ENCODE measurements at places on chromosomes 2 and 18.

DNA sequence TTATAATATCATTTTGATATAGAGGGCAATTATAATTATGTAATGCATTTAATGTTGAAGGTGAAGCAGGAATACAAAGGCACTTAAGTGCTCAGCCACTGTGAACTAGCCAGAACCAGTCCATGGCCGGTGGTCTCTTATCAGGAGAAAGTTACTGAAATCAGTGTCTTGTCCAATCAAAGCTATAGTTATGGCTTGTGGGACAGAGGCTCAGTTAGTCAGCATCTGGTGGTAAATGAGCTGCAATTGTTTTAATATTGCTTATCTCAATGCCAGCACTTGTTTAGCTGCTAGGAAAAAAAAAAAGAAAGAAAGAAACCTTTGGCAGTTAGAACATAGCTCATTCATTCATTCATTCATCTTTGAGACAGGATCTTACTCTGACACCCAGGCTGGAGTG is 3.8 kb upstream of the ALS2 start:
- no peak for DNase-seq

- no peak for DNase-seq
These were observed 34.9 kb upstream of the CCNT2 start for GRCh38 chr2:134883552-134884293.

DNA sequence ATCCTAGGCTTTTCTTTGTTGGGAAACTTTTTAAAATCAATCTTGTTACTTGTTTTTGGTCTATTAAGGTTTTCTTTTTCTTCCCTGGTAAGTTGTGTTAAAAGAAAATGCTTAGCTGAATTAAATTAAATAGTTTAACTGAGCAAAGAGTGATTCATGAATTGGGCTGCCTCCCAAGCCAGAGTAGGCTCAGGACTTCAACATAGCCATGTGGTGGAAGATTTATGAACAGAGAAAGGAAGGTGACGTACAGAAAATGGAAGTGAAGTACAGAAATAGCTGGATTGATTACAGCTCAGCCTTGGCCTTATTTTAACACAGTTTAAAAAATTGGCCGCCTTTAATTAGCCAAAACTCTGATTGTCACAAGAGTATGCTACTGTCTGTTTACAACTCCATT is 27.9 kb upstream of the GALNT5 start:
- no peak for DNase-seq

- DNase-seq, result no peak
These were observed 81.9 kb upstream of the TMEM178A start for GRCh38 chr2:39583781-39584180.

GRCh38 chr2:206482123-206482522 is 38.8 kb downstream of the ADAM23 start:
- DNase-seq, result no peak

- no peak for DNase-seq
These were observed 185.5 kb upstream of the CYRIA start for GRCh38 chr2:16851126-16851525.

- no peak for DNase-seq
These were observed 136.5 kb downstream of the TXNL1 start for GRCh38 chr18:56501896-56502295.

GRCh38 chr2:210536973-210537650 is 19.3 kb upstream of the CPS1 start:
- no peak for DNase-seq

- DNase-seq, result no peak
These were observed 165.5 kb downstream of the PTGR3 start for GRCh38 chr18:75043478-75043877.

All from coronary artery (tissue), 2 donors.